Nephron progenitor cell (in vitro differentiated cells): ENCODE measurements at places on chromosomes 2 and 18.

DNA sequence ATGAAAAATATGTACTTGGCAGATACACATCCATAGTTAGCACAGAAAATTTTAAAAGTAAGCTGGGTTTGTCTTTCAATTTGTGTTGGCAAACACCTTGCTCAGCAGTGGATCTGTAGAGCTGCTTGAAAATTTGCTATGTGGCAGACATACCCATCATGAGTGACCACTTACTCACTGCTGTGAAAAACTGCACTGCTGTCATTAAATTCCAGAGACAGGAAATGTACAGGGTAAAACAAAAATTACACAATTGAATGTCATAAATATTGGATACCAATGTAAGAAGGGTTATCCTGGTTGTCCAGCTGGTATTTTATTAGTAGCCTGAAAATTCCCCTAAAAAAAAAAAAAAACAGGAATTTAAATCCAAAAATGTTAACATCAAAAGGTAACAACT is 24.5 kb downstream of the NIF3L1 start:
- DNase-seq: no peak

GRCh38 chr2:206981739-206982340 is 42.5 kb downstream of the CPO start:
- DNase-seq: peak; percentile 63

DNA sequence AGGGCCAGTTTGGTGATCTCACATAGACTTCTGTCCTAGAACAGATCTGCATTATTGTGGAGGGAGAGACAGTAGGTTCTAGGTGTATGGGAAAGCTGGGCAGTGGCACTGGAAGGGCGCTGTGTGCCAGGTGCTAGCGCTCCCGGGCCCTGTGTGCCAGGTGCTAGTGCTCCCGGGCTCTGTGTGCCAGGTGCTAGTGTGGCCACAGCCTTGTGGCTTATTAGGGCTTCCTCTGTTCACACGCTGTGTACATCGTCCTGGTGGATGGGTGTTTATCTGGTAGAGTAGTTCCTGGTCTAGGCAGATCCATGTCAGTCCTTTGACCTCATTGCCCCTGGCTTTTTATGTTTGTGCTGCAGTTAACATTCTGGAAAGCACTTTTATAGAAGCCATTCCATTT is 263.4 kb downstream of the AGAP1 start:
- DNase-seq: no peak

DNA sequence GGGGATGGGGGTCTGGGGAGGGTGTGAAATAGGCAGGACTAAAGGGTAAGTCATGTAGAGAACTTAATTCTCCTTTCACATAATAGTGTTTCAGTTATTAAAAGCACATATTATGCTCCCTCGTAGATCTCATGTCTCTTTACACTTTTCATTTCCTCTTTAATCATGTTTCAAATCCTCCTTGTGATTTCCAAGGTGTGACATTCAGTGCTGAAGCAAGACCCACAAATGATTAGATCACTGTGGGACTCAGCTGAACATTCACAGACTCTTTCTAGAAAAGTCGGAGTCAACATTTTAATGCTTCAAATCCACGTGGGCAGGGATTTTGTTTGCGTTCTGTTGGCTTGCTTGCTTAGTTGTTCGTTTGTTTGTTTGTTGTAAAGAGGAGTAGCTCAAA is 34.7 kb upstream of the CALCRL start:
- DNase-seq: no peak

GRCh38 chr2:171482877-171483276 is 39.4 kb upstream of the CYBRD1 start:
- no peak for DNase-seq

- no peak for DNase-seq
These were observed 122.6 kb downstream of the CTIF start for GRCh38 chr18:48661421-48661820.

DNA sequence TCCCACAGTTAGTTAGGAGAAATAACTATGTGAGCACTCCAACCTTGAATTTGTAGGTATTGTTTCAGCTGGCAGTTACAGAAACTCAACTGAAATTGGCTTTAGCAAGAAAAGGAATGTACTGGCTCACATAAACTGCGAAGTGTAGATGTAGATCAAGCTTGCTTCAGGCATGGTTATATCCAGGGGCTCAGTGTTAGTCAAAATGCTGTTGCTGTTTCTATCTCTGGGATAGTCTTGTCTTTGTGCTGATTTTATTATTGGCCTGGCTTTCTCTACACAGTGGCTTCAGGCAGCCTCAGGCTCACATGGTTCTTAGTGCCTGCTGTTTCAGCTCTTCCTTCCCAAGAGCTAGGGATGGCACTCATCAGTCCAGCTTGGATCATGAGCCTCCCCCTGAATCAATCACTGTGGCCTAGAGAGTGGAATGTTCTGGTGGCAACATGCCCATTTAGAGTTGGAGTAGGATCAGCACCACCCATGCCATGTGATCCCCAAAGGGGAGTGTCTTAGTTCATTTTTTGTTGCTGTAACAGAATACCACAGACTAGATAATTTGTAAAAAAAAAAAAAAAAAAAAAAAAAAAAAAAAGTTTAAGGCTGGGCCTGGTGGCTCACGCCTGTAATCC is 69.1 kb upstream of the FOXI3 start:
- DNase-seq: no peak

DNA sequence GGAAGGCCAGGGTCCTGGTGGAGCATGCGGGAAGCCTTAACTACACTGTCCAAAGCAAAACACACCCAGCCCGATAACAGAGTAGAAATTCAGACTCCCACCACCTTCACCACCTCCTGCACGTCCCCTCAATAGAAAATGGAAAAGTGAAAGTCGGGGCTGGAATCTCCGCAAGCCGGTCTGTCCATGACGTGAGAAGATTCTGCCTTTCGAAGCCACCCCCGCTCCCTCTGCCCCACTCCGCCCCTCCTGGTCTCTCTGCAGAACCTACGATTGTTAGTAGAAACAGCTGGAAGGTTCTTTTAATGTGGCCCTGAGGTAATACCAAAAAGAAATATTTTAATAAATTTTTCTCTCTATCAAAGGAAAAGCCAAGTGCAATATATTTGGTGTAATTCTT is 116.4 kb downstream of the GBX2 start:
- DNase-seq: no peak

- DNase-seq: no peak
These were observed 66.7 kb downstream of the EDAR start for GRCh38 chr2:108922141-108922915.

- DNase-seq: no peak
These were observed 190.4 kb upstream of the CRIM1 start for GRCh38 chr2:36165132-36165531.

- no peak for DNase-seq
These were observed 263.2 kb downstream of the EXOC6B start for GRCh38 chr2:72562451-72563153.

GRCh38 chr2:232901736-232902578 is 31.9 kb downstream of the SNORC start:
- no peak for DNase-seq

- DNase-seq: no peak
These were observed 250.9 kb downstream of the IRS1 start for GRCh38 chr2:226548732-226549131.

DNA sequence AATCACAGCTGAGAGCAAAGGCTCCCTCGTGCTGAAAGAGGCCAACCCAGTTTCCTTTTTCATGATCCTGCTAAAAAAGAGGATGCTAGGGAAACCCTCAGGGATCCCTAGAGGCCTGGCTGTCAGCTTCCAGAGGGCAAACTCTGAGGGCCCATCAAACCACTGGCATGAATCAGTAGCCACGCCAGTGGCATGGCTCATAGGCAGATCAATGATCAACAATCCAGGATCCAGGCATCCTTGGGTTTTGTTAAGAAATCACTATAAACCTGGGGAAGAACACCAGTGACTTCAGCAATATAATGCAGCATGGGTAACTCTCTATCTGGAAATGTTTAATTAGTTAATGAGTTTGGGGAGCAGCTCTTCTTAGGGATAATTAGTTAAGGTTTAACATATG is 286.5 kb downstream of the C1D start:
- no peak for DNase-seq

DNA sequence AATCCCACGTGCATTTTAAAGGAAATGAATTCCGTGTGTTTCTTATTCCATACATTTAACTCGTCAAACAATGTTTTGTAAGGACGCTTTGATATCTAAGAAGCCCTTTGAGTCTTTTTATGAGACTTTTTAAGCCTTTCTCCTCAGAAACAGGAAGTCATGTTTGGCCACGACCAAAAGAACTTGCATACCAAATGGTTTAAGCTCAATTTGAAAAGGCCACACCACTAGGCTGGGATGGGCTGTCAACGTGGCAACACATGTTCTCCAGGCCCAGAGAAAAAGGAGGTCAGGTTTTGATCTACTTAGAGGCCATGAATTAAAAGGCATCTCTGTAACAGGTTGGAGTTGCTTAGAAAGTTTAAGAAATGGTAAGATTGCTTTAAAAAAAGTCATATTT is 441.8 kb downstream of the CMPK2 start:
- no peak for DNase-seq

DNA sequence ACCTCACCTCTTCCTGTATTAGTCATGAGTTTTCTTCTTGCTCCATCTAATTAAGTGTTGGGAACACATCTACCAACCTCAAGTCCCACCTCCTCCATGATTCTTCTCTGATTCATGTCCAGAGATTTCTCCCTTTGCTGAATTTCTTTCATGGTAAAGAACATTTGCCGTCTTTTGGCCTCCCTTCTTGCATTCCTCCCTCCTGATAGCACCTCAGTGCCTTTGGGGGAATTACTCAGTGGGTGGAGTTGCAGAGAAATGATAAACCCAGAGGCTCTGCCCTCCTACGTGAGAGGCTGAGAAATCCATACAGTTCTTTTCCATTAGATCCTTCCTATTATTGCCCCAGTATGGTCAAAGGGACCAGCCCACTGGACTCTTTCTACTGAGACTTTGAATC is 651.9 kb downstream of the SLC4A3 start:
- DNase-seq: no peak

DNA sequence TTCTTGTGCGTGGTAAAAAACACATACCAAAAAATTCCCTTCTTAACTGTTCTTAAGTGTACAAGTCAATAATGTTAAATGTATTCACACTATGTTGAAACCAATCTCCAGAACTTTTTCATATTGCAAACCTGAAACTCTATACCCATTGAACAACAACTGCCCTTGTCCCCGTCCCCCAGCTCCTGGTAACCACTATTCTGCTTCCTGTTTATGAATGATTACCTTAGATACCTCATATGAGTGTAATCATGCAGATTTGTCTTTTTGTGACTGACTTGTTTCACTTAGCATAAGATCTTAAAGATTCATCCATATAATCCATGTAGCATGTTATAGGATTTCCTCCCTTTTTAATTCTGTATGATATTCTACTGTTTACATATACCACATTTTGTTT is 59.9 kb downstream of the NAT8 start:
- no peak for DNase-seq

GRCh38 chr2:233375490-233376314 is 21.4 kb downstream of the DGKD start:
- no peak for DNase-seq

DNA sequence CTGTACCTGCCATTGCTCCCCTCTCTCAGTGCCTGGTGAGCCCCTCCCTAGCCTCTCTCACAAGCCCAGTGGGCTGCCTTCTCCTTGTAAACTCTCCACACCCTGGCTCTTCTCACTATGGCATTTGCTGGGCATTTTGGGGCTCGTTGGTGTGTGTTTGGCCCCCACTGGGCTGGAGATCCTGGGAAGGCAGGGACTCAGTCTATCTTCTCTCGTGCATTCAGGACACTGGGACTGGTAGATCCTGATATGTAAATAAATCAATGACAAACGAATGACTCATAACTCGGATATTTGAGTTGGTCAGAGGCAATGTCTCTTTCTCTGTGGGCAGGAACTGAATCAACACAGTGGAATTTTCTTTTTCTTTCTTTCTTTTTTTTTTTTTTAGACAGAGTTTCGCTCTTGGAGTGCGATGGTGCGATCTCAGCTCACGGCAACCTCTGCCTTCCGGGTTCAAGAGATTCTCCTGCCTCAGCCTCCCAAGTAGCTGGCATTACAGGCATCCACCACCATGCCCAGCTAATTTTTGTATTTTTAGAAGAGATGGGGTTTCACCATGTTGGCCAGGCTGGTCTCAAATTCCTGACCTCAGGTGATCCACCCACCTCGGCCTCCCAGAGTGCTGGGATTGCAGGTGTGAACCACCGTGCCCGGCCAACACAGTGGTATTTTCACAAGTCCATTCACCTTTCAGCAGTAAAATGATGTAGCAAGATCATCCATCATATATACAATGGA is 144.6 kb upstream of the SPRED2 start:
- DNase-seq: no peak

- no peak for DNase-seq
These were observed 50.1 kb downstream of the ZEB2 start for GRCh38 chr2:144469798-144470197.

GRCh38 chr2:86622519-86623042 is 1.1 kb downstream of the RNF103 start:
- peak; percentile 15 for DNase-seq

- no peak for DNase-seq
These were observed 424.9 kb upstream of the MYT1L start for GRCh38 chr2:2755990-2756389.

DNA sequence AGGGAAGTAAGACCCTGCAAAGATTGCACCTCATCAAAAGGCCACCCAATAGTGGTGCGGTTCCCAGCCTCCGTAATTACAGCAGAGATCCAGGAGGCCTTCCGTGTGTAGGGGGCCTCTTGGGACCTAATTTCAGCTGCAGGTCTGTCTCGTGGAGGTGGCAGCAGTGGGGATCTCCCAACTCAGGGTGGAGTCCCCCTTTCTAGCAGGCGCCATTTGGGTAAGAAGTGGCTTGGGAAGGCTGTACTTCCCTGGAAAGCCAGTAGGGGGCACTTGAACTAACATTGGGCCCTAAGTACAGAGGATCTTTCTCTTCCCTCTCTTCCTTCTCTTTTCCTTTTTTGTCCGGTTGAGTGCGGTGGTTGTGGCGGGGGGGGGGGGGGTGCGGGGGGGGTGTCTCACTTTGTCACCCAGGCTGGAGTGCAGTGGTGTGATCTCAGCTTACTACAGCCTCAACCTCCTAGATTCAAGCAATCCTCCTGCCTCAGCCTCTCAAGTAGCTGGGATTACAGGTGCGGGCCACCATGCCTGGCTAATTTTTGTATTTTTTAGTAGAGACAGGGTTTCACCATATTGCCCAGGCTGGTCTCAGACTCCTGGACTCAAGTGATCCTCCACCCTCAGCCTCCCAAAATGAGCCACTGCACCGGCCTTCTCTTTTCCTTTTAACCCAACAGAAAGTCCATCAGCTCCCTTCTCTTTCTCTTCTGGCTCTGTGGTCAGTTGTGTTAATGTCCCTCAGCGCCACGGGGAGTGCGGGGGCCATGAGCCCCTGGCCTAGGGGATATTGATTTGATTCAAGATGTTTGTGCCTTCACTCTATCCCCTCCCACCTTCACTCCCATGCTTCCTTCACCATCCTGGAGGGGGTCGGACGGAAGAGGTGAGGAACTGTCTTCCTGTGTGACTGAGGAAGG is 32.0 kb downstream of the CENPO start:
- no peak for DNase-seq
